Occipital lobe (tissue), 3 donors: ENCODE measurements at places on chromosomes 2 and 18. TPM values are rescaled to one million over a fixed set of nuclear protein-coding genes. Genes with fewer than 3 reads are reported as not detected.

- DNase-seq = no peak
Observed at GRCh38 chr18:45728336-45729010, 4.5 kb downstream of the SLC14A1 start.

DNA sequence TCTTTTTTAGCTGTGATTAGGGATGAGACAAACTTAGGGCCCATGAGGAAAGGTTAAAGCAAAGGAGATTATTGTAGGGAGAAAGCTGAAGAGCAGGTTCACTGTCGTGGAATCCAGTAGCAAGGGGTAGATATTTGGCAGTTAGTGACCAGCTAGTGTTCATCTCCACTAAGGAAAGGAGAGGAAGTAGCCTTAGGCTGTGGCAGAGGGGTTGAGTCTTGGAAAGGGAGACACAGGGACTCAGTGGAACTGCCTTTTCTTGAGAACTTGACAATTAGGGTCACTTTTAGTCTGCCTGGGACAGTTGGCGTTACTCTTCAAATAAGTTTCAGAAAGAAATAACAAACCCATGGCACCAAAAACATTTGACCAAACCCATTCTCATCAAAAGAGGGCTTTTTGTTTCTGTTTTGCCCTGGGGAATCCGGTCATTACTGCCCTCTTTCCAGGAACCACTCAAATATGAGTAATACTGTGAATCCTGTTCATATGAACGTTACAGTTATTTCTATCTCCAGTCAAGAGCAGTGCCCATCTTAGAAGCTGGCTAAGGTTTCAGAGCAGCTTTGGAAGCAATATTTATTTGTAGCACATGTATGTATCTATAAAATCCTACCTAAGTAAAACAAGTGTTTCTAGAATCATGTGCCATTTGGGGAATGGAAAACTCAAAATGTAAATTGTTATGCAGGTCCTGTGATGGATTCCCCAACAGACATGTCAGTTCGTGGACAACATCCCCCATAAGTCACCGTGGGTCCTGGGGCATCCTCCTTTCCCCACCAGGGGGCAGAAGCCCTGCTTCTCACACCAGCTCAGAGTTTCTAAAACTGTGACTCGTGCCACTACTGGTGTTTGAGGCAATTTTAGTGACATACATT is 77.3 kb upstream of the PHLPP1 start:
- no peak for DNase-seq

GRCh38 chr18:2924920-2925319 is 78.1 kb downstream of the EMILIN2 start:
- DNase-seq = no peak

DNA sequence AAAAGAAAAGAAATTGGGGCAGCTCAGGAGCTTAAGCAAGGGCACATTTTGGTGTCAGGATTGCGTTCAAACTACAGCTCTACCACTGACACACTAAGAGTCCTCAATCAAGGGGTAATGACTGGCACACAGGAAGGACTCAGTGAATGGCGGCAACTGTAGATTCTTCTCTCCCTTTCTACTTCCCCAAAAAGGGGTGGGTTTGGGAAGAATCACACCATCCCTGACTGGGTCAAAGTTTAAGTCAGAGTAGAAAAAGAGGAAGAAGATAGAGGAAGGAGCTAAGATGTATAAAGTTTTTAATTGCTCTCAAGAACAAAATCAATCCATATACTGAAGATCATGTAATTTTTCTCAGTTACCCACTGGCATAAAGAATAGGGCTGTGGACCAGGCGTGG is 2.6 kb downstream of the NLRC4 start:
- no peak for DNase-seq

DNA sequence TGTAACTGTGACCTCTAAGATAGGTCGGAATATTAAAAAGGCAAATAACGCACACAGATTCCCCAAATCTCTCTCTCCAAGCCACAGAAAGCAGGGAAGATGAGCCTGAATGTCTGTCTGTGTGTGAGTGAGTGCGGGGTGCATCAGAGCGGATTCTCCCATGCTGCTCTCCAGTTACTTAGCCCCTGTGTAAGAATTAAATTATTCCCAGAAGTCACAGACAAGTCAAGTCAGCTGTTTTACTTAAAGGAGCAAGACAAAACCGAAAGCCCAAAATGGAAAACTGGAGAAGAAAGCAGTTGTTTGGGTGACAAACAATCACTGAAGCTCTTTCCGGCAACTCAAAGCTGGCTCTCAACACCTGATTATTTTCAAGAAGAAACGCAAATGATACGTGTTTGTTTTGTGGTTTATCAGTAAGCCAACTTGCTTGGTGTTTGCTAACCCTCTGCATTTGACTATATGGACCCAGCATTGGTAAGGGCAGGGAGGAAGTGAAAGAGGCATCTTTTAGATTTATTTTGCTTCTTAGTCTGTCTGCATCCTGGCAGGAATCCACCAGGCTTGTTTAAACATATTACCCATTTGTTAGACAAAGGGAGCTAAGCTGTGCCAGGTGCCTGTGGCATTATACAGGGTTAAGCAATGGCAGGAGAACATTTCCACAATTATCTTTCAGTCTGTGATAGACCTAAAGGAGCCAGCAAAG is 121.5 kb upstream of the CREB1 start:
- DNase-seq = no peak

DNA sequence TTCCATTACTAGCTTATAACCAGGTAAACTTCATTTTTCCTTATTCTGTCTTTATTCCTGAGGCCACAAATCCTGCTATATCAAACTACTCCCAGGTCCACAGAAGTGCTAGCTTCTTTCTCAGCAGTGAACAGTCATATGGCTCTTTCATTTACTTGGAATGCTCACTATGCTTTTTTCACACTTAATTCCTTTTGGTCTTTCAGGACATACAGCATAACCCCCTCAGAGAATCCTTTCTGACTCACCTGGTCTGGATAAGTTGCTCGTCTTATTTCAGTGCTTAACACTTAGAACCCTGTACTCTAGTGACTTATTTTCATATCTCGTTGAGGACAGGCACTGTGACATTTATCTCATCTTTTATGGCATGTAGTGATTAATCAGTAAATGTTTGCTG is 325.0 kb upstream of the UBE2E3 start:
- no peak for DNase-seq

DNA sequence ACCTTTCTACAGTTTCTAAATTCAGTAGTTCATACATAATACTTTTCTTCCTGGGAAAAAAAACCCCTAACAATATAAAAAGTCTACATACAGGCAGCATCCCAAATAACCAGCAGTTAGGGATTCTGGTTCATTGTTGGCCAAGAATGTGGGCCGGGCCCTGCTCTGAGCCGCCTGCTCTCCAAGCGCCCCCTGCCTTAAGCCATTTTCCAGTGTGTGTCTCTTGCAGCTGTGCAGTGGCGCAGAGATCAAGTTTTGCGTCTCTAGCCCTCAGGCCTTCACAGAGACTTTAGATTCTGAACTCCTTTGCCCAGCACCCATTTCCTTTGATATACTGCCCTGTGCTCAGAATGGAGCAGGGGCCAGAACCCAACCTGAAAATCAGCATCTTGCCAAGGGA is 32.9 kb downstream of the RMC1 start:
- no peak for DNase-seq

DNA sequence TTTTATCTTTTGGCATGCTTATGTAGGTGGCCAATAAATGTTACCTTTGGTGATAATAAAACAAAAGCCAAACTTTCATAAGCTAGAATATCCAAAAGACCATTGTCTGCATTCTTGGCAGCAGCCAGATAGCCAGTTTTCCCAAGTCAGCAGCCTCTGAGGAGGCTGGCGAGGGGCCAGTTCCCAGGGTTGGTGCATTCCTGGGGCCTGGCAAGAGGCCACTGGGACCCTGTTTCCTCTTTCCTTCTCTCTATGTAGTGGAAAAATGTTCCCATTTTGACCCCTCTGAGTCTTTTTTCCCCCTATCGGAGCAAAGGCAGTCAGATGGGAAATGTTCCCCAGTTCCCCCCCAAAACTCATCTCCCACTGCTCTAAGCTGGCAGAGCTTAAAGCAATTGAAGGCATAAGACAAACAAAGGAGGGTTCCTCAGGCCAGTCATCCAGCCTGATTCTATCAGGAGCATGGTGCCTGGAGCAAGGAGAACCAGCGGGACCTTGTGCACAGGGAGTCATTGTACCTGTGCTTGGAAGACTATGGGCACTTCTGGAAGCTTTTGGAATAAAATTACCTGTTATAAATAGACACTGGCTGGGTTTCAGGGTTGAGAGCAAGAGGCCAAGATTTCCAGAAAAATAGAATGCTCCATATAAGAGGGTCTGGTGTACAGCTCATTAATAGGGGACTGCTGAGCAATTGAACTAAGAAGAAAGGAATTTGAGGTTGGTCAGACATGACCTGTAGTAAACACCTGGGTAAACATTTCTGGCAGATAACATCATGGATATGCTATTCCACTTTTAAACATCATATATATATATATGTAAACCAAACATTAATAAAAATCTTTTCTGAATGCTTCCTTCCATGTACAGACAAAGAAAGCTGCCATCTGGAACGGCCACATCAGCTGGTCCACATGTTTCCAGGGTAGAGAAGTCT is 63.4 kb downstream of the NCKAP5 start:
- DNase-seq = no peak

DNA sequence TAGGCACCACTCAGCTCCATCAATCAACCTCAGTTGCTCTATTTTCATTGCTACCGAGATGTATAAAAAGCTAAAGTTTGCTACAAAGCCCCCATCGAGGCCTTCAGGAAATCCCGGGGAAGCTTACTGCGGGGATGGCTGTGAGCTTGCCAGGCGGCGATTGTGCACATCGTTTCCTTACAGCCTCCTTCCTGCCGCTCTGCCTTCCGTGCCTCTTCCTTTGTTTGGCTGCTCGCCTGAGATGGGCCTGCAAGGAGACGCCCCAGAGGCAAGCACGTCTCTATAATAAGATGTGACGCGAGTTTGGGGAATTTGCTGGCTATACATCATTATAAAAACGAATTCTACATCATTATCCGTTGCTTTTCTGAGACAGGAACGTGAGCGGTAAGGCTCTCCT is 41.6 kb downstream of the DHRS9 start:
- no peak for DNase-seq

DNA sequence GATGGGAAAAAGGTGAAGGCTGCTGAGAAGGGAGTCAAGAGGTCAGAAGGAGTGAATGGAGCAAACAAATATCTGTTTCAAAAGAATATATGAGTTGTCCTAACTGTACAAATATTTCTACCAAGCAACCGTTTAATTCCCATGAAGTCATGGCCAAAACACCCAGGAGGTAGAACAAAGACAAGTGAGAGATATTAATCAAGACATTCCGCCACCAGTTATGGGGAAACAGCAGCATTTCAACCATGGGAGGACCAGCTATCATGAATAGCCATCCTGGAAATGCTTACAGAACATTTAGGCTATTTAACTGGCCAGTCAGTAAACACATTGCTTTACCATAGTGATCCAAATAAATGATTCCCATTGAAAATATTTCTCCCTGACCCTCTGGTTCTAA is 396.3 kb downstream of the IRS1 start:
- no peak for DNase-seq

Gene MFSD2B
- not detected for total RNA-seq

Gene DSEL
- 71.4 TPM for total RNA-seq
